ENCODE measurements at places on chromosomes 1 and 21.
A peak's percentile ranks its signal among the peaks of the same experiment; 100 is the strongest.

GRCh38 chr1:41108696-41109275 is 87.3 kb upstream of the SLFNL1 start:
- DNase-seq: no peak

- no peak for DNase-seq
Observed at GRCh38 chr21:17197996-17198395, 314.8 kb upstream of the CXADR start.

DNA sequence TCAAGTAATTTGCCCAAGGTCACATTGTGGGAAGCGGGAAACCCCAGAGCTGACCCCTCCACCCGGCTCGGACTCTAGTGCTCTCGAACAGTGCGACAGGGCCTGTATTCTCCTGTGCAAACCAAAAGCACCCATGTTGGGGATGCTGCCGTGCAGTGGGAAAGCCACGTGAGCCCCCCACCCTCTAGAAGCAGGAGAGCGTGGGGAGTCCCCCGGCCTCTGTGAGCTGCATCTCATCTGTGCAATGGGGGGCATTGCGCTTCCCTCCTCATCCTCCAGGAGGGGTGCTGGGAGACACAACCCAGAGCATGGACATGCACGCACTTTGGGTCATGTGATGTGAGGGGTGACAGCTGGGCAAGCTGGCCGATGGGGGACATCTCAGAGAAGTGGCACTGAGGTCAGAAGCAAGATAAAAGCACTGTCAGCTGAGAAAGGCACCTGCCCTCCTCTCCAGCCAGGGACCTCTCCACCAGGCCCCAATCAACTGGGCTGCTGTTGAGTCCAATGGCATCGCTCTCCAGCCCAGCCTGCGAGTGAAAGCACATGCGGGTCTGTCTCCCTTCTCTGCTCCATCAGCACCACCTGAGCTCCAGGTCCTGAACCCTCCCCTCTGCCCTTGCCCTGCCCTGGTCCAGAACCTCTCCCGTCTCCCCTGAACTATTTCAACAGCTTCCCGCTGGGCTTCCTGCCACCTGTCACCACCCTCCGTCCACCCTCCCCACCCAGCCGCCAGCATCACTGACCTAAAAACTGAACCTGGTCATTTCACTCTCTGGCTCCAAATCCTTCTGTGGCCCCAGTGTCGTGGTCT is 76.4 kb upstream of the IFFO2 start:
- DNase-seq: no peak

DNA sequence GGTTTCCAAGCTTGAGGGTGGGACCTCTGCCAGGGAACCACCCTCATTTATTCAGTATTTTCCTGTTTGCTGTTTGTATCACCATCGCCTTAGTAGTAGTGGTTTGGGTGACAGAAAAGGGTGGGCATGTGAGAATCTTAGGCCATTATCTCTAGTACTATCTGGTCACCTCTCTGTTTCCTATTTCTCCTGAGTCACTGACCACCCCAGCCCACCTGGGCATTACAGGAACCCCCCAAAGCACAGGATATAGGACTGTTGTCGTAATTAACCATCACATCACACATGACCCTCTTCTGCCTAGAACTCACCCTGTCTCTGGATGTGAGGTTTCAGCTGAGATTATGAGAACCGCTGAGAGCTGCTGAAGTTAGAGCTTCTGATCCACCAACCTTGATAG is 60.4 kb downstream of the IL23R start:
- DNase-seq: no peak

DNA sequence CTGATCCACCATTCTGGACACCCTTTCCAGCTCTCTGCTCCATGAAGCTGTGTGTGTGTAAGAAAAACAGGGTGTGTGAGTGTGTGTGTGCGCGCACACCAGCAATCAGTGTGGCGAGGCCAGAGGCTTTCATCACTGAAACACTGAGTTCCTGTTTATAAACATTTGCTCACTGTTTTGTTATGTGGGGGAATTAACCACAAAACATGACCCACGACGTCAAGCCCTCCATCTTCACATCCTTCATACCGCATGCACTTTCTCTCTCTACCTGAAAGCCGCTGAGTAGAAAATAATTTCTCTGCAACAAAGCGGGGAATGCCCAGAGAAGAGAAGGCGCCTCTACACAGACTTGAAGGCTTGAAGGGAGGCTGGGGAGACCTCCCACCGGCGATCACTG is 148.9 kb upstream of the IRF2BP2 start:
- DNase-seq: no peak

GRCh38 chr1:2544093-2544874 is 11.9 kb upstream of the TNFRSF14 start:
- DNase-seq: no peak

DNA sequence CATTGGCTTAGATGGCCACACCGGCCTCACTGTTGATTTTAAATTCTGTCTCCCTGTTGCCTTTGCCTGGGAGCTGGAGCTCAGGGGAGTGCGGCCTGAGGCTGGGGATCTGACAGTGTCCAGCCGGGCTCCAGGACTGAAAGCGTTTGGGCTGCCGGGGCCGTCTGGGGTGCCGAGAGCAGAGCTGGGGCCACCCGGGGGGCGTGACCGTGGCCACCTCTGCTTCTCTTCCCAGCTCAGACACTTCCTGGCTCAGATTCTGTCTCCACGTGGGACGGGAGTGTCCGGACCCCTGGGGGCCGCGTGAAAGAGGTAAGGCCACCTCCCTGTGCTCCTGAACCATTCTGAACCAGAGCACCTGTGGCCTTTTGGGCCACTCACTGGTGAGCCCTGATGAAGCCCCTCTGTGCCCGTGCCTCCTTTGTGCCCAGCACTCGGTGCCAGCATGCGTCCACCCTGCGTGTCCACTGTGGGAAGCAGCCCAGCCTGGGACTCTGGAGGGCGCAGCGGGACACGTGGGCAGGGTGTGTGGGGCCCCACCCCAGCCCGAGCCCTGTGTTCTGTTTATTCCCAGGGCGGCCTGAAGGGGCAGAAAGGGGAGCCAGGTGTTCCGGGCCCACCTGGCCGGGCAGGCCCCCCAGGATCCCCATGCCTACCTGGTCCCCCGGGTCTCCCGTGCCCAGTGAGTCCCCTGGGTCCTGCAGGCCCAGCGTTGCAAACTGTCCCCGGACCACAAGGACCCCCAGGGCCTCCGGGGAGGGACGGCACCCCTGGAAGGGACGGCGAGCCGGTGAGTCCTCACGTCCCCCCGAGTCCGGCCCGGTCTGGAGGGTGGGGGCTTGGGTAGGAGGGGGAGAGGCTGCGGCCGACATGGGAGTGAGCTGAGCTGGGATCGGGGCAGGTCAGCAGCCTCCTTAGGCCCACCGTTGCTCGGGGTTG is 64.8 kb downstream of the SLC19A1 start:
- no peak for DNase-seq

DNA sequence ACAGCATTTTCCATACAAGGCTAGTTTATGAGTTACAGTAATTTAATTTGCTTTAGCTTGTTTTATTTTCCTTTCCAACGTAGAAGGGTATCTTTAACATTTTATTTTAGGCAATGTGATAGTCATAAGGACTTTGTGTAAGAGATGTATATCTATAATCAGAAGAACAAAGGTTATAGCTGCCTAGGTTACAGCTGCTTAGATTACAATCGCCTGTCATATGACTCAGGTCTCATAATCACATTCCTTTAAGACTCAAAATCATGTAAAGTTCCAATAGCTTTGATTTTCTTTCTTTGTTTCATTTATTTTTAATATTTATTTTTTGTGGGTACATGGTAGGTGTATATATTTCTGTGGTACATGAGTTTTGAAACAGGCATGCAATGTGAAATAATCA is 37.8 kb upstream of the COP1 start:
- no peak for DNase-seq

DNA sequence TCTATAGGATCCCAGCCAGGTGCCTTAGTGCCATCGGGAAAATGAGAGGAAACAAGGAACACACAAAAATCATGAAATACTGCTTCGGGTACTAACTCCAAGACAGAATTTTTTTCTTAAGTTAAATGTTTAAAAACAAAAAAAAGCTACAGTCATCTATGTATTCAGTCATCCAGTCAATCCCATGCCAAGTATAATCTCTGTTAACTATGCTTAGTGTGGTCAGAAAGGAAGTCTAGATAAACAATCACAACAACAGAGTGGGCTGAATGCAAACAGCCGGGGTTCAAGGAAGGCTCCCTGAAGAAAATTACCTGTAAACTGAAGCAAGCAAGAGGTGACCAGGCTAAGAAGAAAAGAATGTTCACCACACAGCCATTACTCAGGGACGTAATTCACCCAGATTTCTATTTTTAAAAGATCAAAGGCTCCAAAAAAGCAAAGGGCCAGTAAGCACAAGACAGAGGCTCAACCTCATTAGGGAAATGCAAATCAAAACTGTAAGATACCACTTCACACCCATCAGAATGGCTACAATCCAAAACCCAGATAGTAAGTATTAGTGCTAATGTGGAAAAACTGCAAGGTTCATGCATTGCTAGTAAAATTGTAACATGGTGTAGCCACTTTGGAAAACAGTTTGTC is 53.0 kb downstream of the RERE start:
- DNase-seq: no peak

DNA sequence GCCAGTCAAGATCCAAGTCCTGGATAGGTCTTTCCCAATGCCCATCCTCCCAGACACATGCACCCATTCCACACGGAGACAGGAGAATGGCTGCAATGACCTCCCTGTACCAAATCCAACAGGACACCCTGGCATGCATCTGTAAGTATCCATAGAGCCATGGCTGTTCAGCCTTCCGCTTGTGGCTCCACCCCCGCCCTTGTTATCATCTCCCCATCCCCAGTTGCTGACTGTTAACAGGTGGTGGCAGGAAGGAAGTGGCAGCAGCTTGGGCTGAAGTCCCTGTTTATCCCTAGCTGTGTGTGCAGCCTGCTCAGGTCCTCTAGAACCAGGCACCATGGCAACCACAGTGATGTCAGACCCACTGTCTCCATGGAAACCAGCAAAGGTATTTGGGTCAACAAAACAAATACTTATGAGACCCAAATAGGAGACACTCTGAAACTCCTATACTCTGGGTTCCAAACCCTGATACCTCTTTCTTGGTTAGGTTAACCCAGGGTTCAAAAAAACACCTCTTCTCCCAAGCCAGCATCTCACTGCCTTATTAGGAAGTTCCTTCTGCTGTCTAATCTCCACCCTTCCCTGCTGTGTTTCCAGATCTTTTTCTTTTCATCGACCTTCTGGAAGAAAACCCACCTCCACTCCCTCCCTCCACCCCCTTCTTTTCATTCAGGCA is 721 bp downstream of the PBXIP1 start:
- peak; percentile 72 for DNase-seq

DNA sequence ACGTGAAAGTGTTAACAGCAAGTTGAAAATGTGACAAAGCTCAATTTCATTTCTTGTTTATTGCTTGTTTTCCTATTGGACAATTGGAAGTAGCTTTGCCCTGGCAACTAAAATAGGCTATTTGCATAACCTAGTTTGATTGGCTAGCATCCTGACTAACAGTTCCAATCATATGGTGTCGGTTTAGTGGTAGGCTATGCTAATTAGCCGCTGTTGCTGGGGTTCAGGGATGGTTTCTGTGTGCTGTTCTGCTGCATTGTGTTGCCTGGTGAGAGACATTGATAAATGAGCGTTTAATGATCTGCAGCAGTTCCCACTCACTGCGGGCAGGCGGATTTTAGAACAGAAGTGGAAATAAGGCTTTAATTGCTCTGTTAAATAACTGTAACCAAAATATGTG is 68.5 kb downstream of the DYRK1A start:
- DNase-seq: peak; percentile 16

- no peak for DNase-seq
Observed at GRCh38 chr1:206887701-206888100, 9.5 kb upstream of the IL24 start.

- DNase-seq: no peak
Observed at GRCh38 chr1:91611483-91611917, 110.8 kb downstream of the CDC7 start.

GRCh38 chr1:170692866-170693575 is 29.1 kb downstream of the PRRX1 start:
- no peak for DNase-seq

DNA sequence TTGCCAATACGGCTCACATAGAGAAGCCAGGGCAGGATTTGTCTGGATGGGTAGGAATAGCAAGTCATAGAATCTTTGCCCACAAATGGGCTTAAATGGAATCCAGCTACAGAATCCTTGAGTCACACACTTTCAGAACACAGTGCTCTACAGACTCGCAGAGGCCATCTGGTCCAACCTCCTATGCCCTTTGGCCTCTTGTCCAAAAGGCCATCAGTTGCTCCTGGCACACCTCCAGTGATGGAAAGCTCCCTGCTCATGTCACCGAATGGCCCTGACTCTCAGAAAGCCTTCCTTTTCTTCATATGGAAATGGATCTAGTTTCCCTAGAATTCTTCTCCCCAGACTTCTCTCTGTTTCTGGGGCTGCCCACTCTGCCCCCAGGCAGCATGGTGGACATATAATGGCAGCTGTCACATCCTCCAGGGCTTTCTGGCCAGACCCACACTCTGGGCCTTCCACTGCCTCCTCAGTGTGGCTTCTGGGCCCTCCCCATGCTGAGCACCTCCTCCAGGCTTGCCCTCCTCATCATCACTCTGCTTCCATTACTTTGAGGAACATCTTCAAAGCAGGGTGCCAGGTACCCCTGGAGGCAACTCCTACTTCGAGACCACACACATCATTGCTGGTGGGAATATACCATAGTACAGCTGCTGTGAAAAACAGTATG is 33.6 kb upstream of the TRABD2B start:
- DNase-seq: no peak

- no peak for DNase-seq
Observed at GRCh38 chr1:226428791-226429461, 21.0 kb upstream of the PARP1 start.

- no peak for DNase-seq
Observed at GRCh38 chr21:38524168-38525153, 26.2 kb upstream of the ERG start.

- no peak for DNase-seq
Observed at GRCh38 chr1:187032982-187033692, 204.4 kb downstream of the PLA2G4A start.

DNA sequence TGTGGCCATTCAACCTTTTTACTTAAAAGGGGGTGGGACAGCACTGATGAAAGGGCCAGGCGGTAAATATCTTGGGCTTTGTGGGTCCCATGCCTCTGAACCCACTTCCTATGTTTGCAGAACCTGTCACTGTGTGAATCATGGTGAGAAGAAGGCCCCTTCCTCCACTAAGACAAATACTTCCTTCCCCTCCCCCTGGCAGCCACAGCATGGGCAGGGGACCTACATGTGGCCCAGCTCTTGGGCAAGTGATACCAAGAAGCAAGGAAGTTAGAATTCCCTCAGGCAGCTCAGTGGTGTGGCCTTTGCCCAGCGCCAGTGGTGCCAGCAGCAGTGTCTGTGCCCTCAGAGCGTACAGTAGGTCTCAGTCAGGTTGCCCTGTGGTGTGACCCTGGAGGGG is 168.6 kb downstream of the TRIM33 start:
- DNase-seq: no peak

DNA sequence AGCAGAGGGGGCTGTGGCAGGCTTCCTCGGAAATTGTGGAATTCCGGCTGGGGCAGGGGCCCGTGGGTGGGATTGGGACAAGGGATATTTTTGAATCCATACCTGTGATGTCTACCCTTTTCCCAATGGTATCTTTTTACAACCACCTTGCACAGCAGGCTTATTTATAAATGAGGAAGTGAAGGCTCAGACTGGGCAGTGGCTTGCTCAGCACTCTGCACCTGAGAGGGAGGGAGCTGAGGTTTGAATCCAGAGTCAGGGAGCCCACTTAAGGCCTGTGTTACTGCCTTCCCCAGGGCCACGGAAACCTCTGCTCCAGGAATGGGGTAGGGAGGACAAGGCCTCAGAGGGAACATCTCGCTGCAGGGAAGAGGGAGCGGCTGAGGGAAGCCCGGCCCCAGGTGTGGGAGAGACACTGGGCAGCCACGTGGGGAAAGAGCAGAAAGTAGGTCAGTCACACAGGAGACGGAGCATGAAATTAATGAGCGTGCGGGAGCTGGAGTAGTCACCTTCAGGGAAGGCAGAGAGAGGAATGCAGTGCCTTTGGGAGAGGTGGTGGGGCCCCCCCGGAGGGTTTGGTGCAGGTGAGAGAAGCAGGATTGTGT is 35.4 kb upstream of the SCMH1 start:
- DNase-seq: no peak

All from stimulated activated CD8-positive, alpha-beta memory T cell treated with anti-CD3 and anti-CD28 coated beads, Interleukin-4, amount 100 ng/mL, for 1 hour (primary cell).